ENCODE measurements at places on chromosomes 5 and 9.

GRCh38 chr5:63145167-63145566, 566.5 kb downstream of the LRRC70 start:
- no peak for DNase-seq

DNA sequence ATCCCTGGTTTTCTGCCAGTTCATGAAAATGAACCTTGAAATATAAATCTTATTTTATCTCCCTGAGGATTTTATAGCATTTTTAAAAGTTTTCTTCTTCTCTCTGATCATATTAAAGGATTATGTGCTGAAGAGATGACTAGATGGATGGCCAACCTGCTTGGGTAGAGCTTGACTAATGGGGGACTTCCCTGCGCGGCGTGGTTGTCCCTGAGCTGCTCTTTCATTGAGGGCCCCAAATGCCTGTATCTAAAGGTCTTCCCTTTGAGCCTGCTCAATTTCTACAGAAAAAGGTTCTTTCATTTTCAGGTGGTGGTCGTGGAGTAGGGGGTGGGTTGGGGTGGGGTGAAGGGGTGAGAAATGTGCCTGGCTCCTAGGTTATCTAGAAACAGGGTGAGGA, 20.5 kb upstream of the CDKN2AIPNL start:
- no peak for DNase-seq

DNA sequence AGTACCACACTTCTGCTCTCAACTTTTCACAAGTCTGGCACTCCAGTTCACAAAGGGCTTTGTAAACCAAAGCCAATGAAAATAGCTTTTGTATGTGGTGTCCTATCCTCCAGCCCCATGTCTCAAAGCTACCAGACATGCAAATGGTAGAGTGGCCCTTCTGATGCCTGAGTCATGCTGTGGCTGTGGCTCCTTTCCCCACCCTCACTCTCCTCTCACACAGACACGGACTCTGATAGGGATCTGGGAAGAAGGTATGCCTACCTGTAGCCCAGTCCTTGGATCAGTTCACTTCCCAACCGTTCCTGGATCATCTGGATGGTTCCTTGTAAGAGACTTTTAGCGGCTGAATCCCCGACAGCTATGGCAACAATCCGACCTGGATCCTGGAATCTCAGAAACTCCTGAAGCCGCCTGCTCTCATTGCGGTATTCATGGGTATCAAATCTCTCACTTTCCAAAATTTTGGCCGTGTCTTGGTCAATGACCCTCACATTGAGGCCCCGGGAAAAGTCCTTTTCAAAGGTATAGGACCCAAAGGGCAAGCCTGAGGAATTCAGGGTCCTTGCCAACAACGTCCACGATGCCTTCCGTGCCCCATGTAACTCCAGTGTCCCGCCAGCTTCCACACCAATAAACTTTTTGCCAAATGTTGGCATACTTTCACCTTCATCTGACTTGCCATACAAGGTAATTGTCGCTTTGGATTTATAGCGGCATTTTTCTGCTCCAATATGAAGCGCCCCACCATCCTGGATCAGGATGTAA, 23.4 kb downstream of the CEMIP2 start:
- DNase-seq = no peak

- no peak for DNase-seq
Observed at GRCh38 chr9:118782790-118783463, 586.3 kb downstream of the BRINP1 start.

All from activated CD8-positive, alpha-beta memory T cell treated with anti-CD3 and anti-CD28 coated beads, Interleukin-2, amount 10 ng/mL, durations not matched to agents 7 days and 5 days (primary cell).